ENCODE measurements at places on chromosomes 16 and 17. TPM values are rescaled to one million over a fixed set of nuclear protein-coding genes. Genes with fewer than 3 reads are reported as not detected.

DNA sequence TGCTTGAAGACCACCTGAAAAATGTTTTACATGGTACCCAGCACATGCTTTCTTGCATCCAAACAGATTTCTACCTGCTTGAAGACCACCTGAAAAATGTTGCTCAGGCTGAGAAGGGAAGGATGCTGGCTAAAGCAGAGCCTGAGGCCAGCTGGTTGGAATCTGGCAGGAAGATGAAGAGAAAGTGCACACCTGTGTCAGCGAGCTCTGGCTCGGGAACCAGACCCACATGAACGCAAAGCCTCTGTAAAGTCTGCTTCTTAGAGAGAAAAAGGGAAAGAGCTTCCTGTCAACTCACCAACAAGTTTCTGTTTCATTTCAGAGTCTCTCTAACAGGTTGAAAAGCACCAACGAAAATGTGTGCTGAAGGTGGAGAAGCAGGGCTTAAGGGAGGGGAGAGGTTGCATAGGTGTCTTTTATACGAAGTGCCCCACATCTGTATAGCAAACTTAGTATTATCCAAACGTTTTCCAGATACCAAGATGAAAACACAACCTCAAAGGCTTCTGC is 226.0 kb downstream of the TOX3 start:
- DNase-seq: no peak

Gene KCNH4
- not detected for total RNA-seq

- DNase-seq: no peak
Measured at GRCh38 chr16:81601008-81601428, 156.4 kb downstream of the CMIP start.

DNA sequence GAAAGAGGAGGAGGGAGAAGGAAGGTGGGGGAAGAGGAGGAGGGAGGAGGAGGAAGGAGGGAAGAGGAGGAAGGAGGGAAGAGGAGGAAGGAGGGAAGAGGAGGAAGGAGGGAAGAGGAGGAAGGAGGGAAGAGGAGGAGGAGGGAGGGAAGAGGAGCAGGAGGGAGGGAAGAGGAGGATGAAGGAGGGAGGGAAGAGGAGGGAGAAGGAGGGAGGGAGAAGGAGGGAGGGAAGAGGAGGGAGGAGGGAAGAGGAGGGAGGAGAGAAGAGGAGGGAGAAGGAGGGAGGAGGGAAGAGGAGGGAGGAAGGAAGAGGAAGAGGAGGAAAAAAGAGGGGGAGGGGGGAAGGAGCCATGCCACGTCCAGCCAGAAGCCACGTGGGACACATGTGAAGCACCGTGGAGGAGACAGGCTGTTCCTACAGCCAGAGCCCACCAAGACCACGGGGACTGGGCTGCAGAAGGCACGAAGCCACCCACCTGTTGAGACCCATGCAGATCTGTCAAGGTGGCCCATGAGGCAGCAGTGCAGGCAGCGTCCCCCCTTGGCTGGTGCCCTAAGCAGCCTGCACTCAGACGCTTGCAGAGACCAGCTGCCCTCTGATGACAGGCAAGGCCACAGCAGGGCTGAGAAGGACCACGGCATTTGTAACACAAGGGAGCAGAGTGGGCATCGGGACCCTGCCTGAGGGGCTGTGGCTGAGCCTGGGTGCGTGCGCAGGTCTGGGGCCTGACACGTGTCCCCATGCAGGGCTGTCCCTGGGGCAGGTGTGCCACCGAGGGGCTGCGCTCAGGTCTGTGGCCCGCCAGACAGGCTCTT is 10.3 kb downstream of the NDUFAF8 start:
- peak; percentile 10 for DNase-seq

Gene RSPRY1
- total RNA-seq: 17.6 TPM

DNA sequence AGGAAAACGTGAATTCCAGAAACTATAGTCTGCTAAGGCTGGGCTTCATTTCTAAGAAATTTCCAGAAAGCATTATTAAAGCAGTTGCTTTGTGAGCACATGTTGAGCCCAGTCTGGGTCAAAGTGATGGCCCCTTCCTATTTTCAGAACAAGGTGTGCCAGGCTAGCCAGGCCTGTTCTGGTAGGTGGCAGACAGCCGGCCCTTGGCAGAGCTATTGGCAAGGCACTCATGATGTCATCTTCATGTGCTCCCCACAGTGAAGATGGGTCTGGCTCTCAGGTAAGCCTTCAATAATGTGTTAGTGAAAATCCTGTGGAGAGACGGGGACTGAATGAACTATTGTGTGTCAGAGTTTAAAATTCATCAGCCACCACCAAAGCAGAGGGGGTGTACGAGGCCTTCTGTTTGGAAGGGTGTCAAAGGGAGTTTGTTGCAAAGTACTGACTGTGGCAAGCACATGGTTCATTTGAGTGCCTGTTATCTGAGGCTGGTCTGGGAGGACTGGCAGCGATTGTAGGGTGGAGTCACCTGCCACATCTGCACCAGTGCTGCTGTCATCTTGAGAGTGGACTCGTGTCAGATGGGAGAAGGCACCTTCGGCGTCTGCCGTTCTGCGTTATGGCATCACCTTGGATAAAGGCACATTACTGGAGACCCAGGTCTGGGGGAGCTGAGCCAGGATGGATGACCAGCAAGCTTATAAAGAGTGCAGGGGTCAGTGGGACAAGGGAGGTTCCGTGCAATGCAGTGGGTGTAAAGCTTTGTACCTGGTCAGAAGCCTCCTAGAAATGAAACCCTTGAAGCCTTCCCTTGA is 43.4 kb downstream of the KSR1 start:
- DNase-seq: no peak

Gene MTSS2
- total RNA-seq: 55.8 TPM

DNA sequence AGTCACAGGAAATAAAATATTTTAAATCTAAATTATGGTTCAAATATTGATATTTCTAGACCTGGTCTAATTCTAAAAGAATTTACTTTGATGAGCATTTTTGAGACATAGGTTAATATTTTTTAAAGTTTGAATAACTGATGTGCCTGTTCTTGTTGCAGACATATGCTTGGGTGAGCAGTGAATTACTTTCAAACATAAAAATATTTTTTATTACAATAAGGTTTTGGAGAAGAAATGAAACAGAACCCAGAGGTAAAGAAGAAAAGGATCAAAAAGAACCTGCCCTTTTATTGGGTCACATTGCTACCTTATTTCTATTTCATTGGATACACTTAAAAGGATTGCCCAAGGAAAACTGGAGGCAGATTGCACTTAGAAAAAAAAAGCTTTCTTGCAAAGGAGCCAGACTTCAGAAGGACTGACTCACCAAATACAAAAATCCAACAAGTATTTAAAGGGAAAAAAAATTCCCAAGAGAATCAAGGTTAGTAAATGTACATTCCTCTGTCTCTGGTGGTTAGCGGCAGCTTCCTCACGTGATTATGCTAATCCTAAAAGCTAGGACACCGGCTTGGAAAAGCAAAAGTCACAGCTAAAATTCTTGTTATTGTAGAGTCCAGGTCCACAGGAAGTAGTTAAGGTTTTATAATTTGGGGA is 18.5 kb downstream of the ENPP7 start:
- no peak for DNase-seq

GRCh38 chr17:6497496-6498221 is 53.4 kb downstream of the PIMREG start:
- no peak for DNase-seq

GRCh38 chr17:65061646-65062045 is 5.1 kb upstream of the GNA13 start:
- DNase-seq: no peak

Gene SLC16A11
- 0.31 TPM for total RNA-seq

DNA sequence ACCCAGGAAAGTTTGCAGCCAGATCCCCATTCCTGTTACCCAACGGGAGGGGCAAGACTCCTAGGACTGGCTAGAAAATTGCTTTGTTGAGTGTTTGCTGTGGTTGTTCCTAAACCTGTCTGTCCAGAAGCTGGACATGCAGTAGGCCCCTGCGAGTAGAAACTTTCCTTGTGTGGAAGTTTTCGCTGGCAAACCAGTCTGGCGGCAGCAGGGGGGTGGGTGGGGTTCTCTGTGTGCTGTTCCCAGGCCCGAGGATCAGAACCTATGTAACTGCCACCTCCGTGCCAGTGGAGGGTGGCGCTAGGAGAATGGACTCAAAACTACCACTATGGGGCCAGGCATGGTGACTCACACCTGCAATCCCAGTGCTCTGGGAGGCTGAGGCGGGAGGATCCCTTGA is 9.2 kb downstream of the SGSM2 start:
- DNase-seq: no peak

DNA sequence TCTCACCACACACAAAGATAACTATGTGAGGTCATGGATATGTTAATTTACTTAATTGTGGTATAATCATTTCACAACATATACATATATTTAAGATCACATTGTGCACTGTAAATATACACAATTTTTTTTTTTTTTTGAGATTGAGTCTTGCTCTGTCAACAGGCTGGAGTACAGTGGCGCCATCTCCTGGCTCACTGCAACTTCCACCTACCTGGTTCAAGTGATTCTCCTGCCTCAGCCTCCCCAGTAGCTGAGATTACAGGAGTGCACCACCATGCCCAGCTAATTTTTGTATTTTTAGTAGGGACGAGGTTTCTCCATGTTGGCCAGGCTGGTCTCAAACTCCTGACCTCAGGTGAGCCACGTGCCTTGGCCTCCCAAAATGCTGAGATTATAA is 11.5 kb upstream of the PRSS54 start:
- no peak for DNase-seq

- peak; percentile 76 for DNase-seq
Measured at GRCh38 chr17:2025220-2025621, at the start of gene RTN4RL1. Gene RTN4RL1, minus strand, starts transcription at chr17:2025334. Its CDS starts 469 bp downstream, at chr17:2024865.

DNA sequence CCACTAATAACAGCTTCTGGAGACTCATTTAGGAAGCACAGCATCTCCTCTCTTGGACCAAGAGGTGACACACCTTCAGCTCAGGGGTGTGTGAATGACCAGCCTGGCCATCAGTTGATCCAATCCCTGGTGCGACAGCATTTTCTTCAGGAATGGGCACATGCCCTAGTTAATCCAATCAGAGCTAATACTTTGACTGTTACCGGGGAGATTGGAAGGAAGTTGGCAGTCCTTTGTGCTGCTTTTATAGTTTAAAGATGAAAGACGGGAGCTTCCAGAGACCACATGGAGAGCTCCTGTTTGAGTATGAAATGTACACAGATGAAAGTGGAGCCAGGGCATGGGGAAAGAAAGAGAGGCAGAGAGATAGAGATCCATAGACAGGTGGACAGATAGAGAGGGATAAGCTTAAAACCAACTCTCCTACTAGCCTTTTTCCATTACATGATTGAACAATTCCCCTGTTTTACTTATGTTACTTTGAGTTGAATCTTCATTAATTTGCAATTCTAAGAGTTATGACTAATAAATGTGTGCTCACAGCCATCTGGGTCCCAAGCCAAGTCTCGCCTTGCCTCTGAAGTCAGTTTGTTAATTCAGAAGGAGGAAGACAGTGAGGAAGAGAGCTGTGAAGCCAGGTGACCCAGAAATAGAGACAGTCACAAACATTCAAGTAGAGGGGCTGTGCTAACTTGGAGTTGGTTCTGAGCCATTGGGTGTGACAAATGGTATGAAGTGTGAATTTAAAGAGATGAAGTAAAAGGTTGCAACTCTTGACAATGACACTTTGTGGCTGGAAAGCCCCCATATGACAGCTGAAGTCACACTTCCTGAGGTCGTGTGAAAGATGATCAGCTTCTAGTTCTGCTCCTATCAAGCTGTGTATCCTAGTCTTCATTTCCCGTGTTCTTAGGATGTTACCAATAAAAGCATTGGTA is 120.0 kb upstream of the GOT2 start:
- no peak for DNase-seq

DNA sequence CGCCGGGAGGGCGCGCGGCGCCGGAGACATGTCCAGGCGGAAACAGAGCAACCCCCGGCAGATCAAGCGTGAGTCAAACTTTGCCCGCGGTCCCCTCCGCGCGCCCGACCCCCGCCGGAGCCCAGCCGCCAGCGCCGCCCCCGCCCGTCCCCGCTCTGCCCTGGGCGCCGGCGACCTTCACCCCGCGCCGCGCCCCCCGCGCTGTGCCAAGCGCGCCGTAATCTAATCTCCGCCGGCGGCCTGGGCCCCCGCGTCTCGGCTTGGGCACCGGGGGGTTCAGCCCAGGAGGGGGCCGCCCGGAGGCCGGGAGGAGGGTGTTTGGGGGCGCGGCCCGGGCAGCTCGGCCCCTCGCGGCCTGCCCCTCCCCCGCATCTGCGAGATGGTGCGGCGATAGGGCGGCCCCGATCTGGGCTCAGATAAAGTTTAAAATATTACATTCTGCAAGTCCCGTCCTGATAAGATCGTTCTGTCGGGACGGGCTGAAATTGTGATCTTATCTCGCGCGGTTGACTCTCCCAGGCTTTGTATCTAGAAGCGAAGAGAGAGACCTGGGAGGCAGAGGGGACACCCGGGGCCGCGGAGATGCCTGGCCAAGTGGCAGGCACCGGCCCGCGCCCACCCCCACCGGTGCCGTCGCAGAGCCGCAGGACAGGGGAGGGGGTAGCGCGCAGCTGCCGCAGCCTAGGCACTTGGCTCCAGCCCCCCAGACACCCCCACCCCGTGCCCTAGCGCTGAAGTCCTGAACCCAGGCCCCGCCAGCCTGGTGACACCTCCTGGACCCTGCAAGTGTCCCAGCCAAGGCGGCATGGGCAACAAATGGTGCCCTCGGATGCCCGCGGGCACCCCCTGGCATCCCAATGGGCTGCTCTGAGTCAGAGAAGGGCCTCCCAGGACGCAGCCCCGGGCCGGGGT is 787 bp downstream of the ZFPM1 start:
- DNase-seq: no peak

DNA sequence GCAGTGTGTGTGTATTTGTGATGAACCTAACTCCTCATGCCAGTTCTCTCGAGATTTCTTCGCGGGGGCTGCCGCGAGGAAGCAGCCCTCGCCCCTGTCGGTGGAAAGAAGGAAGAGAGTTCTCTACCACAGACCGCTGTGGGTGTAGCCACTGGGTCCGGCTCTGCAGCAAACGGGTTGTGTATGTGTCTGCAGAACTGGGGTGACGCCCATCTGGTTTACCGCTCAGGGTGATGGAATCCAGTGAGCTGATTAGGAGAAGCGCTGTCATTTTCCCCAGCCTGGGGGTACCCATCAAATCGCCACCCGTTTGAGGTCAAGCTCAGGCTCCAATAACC is 7.7 kb downstream of the CORO6 start:
- no peak for DNase-seq

DNA sequence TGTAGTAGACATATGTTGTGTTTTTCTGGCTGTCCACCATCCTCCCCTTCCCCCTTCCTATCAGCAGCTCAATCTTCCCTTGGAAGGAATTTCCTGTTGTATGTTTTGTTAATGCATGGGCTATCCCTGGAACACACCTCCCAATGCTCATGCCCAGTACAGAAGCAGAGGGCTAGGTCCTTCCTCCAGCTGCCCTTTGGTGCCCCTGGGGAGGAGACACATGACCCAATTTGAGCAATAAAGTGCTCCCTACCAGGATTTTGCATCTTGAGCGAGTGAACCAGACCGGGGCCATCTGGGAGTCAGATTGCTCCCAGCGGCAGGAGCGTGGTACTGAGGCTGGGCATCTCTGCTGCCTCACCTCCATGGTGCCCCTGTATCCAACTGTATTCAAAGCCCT is 141.5 kb upstream of the MED13 start:
- no peak for DNase-seq

- DNase-seq: no peak
Measured at GRCh38 chr16:57997176-57997527, 3.3 kb downstream of the ZNF319 start.

- no peak for DNase-seq
Measured at GRCh38 chr16:11996433-11997330, 20.1 kb downstream of the SNX29 start.

Measured in heart right ventricle (tissue), 16 donors.